LNCaP clone FGC (cell line): ENCODE measurements at places on chromosomes 6 and 20.

- DNase-seq, result no peak
These were observed 28.1 kb downstream of the TAF8 start for GRCh38 chr6:42078386-42078785.

DNA sequence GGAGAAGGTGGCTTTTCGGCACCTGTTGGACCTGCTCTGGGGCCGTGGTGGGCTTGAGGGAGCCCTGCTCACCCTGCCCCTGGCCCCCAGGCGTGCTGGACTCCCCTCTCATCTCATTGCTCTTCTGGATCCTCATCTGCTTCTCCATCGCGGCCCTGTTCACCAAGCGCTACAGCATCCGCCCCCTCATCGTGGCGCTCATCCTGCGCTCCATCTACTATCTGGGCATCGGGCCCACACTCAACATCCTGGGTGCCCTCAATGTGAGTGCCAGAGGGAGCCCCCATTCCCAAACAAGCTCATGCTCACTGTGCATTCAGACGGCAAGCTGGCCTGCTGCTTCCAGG, 22.4 kb downstream of the UQCC2 start:
- DNase-seq, result no peak

DNA sequence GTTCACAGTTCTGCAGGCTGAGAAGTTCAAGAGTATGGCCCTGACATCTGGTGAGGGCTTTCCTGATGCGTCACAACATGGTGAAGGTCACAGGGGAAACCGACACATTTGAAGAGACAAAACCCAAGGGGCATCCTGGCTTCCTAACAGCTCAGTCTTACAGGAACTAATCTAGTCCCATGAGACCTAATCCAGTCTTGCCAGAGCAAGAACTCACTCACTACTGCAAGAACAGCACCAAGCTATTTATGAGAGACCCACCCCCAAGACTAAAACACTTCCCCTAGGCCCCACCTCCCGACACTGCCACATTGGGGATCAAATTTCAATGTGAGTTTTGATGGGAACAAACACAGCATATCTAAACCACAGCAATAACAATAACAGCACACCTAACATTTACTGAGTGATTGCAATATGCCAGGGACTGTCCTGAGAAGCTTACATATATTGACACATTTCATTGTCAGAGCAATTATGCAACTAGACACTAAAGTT, 46.6 kb downstream of the TPBG start:
- DNase-seq, result no peak

DNA sequence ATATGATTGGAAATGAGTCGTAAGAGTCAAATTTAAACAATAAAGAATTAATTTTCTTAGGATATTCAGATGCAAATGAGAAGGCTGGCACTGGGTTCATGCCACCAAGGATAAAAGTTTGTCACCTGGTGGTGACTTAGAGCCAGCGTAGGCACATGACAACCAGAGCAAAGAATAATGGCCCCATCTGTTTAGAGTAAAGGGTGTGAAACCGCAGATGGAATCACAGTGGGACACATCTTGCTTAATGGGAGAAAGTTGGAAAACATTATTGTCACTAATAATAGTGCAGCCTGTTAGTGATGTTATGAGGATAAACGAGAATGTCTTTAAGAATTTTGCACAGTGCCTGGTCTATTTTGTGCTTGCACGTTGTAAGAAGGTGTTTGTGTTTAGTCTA, 727.8 kb downstream of the QKI start:
- no peak for DNase-seq

- no peak for DNase-seq
These were observed 31.8 kb downstream of the B4GALT5 start for GRCh38 chr20:49681850-49682216.

DNA sequence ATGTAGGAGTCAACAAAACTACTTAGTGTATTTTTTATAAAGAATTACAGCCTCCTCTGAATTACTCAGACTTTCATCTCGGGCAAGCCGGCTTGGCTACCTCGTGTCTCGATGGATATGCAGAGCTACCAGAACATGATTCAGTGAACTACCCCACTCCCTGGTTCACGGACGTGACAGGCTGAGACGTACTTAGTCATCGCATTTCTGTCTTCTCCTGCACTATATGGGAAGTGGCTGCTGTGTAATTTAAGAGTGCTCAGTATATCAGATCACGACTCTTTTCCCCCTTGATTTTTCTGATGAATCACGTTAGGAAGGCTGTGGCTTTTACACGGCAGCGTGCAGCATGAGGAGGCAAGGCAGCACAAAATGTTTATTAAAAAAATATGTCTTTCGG, 302.7 kb upstream of the ZFP64 start:
- DNase-seq, result no peak

GRCh38 chr20:47758517-47759450, 26.5 kb downstream of the SULF2 start:
- no peak for DNase-seq

DNA sequence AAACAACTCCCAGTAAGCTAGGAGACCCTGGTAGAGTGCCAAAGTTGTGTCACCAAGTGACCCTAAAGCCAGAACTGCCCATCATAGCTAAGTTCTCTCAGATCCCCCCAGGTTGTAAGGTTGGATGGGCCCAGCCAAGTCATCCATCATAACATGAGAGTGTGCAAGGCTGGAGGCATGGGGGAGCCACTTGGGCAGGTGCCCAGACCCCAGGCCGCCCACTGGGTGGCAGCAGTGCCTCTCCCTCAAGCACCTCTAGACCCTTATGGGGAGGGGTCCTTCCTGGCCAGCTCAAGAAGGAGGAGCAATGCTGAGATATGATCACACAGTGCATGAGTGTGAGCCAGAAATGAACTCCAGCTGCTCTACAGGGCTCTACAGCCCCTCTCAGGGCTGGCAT, 154.5 kb downstream of the MYLK4 start:
- no peak for DNase-seq
